ENCODE measurements at places on chromosomes 7 and 10.

DNA sequence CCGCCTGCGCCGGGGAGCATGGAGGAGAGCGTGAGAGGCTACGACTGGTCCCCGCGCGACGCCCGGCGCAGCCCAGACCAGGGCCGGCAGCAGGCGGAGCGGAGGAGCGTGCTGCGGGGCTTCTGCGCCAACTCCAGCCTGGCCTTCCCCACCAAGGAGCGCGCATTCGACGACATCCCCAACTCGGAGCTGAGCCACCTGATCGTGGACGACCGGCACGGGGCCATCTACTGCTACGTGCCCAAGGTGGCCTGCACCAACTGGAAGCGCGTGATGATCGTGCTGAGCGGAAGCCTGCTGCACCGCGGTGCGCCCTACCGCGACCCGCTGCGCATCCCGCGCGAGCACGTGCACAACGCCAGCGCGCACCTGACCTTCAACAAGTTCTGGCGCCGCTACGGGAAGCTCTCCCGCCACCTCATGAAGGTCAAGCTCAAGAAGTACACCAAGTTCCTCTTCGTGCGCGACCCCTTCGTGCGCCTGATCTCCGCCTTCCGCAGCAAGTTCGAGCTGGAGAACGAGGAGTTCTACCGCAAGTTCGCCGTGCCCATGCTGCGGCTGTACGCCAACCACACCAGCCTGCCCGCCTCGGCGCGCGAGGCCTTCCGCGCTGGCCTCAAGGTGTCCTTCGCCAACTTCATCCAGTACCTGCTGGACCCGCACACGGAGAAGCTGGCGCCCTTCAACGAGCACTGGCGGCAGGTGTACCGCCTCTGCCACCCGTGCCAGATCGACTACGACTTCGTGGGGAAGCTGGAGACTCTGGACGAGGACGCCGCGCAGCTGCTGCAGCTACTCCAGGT is 29.7 kb downstream of the CHST12 start:
- no peak for DNase-seq

DNA sequence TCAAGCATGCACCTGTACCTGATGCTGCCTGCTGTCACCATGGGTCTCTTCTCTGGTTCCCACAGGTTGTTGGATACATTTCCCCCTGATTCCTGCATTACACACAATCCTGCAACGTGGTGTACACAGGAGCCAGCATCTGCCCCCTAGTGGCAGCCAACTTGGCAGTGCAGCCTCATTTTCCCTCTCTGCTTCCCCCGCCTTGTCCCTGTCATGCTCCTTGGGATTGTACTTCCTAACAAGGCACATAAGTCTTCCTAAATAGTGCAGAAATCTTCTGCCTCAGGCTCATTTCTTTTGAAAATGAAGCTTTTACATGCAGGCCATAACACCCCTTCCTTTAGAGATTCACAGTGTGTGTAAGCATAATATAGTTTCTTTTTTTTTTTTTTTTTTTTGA is 387.5 kb downstream of the CCSER2 start:
- no peak for DNase-seq

- no peak for DNase-seq
These were observed 123.6 kb downstream of the RNF32 start for GRCh38 chr7:156764016-156764669.

- no peak for DNase-seq
These were observed 227.1 kb downstream of the DYNC1I1 start for GRCh38 chr7:95999481-95999880.

DNA sequence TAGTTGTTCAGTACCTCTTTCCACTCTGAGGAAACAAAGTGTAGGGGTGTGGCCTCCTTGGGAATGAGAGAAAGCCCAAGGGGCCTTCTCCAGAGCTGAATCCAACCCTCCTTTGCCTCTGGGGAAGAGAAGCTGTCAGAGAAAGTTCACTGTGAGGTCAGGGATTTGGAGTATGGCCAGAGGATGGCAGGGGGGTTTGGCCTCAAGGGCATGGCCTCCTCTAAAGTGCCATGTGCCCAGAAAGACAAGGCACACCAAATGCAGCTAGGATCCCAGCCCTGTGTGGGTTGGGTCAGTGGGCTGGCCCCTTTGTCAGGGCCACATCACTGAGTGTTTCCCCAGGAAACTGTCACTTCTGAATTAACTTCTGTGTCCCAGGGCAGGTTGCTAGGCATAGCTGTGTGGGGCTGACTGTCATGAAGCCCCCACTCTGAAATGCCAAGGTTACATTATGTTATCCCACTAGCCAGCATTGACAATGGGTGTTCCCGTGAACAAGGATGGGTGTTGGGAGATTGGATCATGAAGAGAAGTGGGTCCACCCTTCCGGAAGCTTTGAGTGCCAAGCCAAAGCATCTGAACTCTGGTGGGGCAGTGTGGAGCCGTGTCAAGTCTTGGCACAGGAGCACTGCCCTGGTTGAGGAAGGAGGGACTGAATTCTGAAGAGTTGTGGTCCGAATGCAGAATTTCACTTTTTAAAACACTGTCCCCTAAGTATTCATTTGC is 123.3 kb downstream of the ZMIZ1 start:
- no peak for DNase-seq

- DNase-seq = no peak
These were observed 45.5 kb upstream of the ADARB2 start for GRCh38 chr10:1782841-1783240.

DNA sequence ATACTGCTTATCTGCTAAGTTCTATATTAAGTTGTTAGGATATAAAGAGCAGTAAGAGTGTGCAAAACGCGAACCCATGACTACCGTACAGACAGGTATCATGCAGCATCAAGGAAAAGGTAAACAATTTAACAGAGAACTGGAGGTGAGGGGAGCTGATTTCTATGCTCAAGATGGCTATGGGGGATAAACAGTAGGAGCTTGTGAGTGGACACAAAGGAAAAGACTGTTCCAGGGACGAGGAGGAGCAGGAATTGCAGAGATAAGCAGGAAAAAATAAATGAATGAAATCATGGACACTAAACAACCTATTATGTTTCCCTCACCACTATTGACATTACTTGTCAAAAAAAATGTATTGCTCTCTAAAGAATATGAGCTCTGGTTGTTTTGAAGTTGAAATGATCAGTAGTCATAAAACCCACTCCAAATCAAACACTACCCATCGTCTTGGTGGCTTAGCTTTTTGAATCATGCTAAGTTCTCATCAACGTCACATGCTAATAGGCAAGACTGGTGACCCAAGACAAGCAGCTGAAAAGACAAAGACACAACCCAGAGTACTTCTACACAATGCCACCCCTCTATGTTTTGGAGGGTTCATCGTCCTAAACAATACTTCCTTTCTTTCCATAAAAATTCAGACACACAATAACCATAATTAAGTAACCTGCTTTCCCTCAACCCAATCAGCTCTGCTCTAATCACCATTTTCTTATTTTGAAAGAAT is 102.7 kb downstream of the NRP1 start:
- no peak for DNase-seq

DNA sequence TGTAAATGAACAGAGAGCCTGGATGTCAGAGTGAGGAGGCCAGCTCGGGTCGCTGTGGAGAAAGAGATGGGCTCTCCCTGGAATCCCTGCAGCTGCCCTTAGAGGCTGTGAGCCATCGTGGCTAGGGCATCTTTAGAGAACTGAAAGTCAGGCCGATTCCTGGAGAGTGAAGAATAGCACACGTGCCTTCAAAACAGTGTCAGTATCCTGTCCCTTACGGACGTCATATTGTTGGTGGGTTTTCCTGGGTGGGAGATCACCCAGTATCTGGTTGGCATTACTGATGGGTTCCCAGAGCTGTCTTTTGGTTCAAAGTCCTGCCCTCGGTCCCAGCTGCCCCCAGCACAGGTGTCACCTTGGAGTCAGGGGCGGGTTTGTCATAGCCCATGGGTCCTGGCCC is 25.3 kb downstream of the IKZF1 start:
- DNase-seq = no peak

DNA sequence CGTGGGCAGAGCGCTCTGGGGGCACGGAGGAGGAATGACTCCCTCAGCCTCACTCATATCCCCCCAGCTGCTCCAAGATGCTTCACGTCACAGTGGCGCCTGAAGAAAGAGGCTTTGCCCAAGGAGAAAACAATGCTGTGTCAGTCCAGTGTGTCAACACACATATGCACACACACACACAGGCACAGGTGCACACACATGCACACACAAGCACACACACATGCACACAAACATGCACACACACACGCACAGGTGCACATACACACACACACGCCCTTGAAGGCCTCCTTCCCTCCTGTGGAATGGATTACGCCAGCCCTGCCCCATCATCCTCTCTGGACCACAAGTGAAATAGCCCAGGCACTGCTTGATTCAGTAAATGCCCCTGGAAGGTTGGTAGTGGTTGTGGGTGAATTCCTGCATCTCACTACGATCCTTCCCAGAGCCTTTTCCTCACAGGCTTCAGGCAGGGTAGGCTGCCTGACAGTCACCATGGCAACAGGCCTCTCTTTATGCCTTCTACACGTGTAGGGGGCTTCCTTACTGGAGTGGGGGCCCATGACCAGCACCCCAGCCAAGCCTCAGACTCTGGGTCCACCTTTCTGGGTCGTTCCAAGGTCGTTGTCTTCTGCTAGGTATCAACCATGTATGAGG is 371.5 kb upstream of the PODXL start:
- no peak for DNase-seq

DNA sequence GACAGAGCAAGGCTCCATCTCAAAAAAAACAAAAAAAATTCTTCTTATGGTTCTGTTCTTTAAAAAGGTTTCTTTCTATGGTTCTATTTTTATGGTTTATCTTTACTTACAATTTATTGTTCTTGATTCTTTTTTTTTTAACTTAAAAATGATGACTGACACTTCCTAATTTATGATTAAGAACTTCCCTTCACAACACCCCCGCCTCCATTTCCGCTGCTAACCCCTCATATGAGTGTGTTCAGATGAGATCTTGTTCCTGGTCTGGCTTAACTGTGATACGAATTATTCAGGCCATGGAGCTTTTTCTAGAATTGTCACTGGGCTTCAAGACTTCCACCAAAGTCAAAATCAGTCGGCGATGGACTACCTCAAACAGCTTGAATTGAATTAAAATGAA is 33.9 kb downstream of the PTER start:
- no peak for DNase-seq

- DNase-seq = no peak
These were observed 78.6 kb upstream of the DYNC1I1 start for GRCh38 chr7:95693551-95694333.

DNA sequence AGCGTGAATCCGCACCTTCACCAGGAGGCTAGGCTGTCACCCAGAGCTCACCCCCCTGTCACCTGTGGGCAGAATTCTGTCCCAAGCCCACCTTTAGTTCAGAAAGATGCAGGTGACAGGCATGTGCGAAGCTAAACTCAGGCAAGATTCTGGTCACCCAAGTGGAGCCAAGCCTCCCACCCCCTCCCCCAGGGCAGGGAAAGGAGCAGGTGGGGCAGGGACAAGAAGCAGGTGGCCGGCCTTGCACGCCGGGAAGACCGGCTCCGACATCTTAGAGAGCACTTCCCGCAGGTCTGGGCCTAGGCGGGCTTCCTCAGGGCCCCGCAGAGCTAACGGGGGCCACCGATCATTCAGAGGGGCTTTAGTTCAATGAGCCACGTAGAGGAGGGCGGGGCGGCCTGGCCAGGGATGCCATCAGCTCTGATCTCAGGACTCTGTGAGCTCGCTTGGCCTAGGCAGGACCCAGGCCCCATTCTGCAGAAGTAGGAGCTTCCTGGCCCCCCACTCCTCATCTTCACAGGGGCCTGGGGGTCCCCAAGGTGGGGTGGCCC is 19.9 kb downstream of the UNCX start:
- DNase-seq = no peak

GRCh38 chr7:148121401-148121800 is 469.2 kb upstream of the C7orf33 start:
- DNase-seq = no peak

- DNase-seq = no peak
These were observed 590.9 kb upstream of the ANKRD30A start for GRCh38 chr10:36534471-36535002.

DNA sequence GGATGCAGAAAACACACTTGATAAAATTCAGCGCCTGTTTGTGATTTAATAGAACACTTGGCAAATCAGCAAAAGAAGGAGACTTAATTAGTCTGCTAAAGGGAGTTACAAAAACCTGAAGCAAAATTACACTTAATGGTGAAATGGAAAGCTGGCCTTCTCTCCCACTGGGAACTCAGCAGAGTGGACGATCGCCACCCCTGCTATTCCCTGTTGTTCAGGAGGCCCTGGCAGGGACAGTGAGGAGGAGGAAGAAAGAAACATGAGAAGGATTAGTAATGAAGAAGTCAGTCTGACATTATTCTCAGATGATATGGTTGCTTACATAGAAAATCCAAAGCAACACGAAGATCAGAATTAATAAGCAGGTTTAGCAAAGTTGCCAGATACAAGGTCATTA is 5.6 kb upstream of the KNDC1 start:
- DNase-seq = no peak

GRCh38 chr10:64458306-64458705 is 937.1 kb downstream of the REEP3 start:
- no peak for DNase-seq

DNA sequence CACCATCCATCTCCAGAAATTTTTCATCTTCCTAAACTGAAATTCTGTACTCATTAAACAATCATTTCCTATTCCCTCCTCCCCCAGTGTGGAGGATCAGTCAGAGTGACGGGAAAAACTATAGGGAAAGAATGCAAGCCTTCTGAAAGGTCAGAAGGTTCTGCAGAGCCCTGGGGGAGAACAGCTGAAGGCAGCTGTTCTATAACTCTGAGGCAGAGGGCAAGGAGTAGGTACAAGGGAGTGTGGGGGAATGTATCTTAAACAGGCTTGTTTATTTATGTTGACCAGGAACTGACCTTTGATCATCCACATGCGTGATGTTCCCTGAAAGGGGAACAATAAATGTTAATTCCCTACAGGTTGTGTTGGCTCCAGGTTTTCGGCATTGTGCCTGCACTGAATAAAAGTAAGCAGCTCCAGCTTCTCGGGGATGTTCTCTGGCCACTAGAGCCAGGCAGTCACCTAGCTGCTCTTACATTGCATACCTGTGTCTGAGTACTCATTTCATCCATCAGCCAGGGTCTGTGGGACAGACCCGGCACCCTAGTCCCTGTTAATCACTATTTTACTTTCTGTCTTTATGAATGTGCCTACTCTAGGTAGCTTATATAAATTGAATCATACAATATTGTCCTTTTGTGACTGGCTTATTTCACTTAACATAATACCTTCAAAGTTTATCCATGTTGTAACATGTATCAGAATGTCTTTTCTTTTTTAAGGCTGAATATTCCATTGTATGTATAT is 5.8 kb downstream of the IFIT1 start:
- no peak for DNase-seq

DNA sequence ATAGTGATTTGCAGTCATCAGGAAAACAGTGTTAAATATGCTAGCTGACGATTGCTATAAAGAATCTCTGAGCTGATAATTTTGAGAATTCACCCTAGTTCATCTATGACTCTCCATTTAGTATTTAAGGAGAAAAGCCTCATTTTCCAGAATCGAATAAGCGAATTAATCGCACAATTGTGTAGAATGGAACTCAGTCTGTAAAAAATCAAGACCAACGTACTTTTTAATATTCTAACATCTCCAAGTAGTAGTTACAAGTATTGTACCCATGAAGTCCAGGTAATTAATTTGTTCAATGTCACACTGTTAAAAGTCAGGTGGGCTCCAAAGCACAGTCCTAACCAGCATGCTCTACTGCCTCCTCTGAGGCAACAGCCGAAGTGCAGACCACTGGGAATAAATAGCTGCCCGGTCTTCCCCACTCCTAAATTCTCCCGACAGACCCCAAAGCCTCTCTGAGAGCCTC is 380 bp upstream of the AGBL3 start:
- DNase-seq = no peak
